ENCODE measurements at places on chromosomes 16 and 17.

DNA sequence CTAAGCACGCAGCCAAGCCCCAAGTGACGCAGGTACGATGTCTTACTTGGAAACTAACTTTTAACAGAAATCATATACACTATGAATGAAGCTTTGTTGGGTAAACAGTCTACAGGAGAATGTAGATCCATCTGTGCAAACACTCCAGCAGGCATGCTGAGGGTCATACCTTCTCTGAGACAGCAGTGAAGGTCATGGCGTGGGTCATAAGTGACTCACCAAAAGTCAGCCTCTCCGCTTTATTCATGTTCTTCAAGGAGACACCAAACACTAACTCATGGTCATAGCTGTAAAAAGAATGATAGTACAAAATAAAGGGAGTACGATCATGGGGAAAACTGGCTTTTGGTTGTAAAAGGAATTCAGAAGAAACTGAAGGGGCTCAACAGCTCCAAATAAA lies 20.6 kb downstream of the BLMH start:
- no peak for DNase-seq

DNA sequence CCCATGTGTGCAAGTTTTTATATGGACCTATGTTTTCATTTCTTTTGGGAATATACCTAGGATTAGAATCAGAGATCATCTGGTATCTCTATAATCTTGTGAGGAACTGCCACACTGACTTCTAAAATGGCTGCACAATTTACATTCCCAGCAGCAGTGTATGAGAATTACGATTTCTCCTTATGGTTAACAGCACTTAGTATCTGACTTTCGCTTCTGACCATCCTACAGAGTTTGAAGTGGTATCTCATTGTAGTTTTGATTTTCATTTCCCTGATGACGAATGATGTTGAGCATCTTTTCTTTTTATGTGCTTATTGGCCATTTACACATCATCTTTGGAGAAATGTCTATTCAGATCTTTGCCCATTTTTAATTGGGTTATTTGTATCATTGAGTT lies 10.0 kb downstream of the C16orf96 start:
- DNase-seq: no peak

GRCh38 chr16:48547530-48547929 lies 62.5 kb downstream of the N4BP1 start:
- no peak for DNase-seq

GRCh38 chr16:22979038-22979437 lies 165.1 kb downstream of the HS3ST2 start:
- no peak for DNase-seq

DNA sequence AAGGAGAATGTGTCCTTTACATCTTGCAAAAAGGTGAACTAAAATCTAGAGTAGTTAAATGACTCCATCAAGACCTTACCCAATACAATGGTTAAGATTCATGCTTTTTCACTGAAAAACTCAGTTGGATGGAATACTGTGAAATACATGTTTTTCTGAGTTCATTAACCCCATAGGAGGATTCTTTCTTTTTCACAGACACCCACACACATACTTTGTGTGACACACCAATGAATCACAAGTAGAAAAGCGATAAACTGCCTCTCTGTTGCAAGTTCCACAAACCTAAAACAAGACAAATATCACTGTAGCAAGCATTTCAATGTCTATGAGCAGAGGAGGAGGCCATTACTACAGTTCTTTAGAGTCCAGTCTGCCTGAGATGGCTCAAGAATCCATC lies 258.8 kb upstream of the CDH5 start:
- no peak for DNase-seq

DNA sequence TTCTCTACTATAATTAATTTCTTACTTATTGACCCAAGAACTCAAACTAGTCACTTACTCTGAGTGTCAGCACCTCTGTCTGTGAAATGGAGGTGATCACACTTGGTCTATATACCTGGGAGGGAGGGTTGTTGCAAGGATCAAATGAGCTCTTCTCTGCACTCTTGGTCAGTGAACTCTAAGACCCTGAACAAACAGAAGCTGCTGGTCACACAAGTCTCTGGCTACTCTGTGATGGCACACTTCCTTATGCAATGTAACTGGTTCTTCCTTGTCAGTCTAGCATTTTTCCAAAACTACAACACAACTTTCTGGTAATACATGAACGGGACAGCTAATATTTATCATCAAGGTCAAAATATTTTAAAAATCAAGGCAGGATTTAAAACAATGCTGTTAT lies 40.7 kb downstream of the GNA13 start:
- no peak for DNase-seq

GRCh38 chr17:80646328-80646727 lies 101.7 kb downstream of the RPTOR start:
- no peak for DNase-seq

DNA sequence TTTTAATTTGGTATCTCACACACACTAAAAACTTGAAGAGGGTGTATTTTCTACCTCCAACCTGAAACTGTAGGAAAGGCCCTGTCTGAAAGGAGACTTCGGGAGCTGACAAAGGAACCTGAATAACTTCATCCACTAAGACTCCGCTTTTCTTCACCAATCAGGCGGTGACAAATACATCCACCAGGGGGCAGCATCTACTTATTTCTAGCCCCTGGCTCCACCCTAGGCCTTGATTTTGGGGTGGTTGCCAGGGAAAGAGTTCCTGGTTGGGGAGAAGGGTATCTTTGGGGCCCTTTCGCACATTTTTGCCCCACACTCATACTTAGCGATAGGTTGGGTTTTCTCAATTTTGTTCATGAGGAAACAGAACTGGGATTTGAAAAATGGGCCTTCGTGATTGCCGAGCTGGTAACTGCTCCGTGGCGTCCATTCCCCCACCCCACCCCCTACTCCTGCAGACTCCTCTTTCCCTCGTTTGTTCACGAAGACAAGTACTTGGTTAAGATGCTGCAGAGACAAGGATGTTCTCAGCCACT lies 4.8 kb upstream of the ARL4D start:
- DNase-seq: peak; percentile 88

GRCh38 chr17:4444782-4445473 lies 11.2 kb downstream of the SPNS3 start:
- no peak for DNase-seq

DNA sequence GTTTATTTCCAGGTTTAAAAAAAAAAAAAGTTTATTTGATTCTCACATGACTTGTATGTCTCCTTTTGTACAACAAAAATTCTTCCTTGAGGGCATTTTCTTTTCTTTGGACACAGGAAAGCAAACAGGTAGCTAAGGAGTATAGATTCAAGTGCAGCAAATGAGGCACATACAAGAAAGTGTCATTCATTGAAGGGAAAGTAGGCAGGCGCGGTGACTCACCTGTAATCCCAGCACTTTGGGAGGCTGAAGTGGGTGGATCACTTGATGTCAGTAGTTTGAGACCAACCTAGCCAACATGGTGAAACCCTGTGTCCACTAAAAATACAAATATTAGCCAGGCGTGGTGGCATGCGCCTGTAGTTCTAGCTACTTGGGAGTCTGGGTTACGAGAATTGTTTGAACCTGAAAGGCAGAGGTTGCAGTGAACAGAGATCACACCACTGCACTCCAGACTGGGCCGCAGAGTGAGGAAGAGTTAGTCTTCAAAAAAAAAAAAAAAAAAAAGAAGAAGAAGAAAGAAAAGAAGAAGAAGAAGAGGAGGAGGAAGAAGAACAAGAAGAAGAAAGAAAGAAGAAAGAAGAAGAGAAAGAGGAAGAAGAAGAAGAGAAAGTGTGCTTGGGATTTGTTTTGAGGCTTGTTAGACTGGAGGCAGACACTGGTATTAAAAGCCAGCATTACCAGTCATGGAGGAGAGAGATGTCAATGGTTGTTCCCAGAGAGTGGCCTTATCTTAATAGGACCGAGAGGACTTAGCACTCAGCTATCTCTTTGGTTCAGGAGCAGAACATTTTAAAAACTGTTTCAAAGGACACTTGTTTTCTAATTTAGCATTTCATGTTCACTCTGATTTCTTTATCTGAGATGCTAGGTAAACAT lies 19.7 kb downstream of the GINS3 start:
- no peak for DNase-seq

- no peak for DNase-seq
Observed at GRCh38 chr17:63358111-63358839, 87.8 kb downstream of the CYB561 start.

DNA sequence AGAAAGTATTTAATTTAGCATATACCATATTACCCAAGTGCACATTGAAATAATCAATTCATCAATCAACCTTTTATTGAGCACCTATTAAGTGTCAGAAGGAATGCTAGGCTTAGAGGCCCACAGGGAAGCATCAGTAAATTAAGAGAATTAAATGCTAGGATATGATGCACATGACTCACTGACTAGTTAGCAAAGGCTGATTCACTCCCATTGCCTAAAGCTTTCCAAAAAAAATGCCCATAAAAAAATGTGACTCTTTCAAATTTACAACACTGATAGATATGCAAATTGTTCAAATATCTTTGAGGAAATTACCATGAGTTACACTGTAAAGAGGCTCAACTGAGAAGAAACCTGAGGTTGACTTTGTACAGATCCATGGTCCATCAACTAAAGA lies 883.3 kb downstream of the CDH11 start:
- DNase-seq: no peak

DNA sequence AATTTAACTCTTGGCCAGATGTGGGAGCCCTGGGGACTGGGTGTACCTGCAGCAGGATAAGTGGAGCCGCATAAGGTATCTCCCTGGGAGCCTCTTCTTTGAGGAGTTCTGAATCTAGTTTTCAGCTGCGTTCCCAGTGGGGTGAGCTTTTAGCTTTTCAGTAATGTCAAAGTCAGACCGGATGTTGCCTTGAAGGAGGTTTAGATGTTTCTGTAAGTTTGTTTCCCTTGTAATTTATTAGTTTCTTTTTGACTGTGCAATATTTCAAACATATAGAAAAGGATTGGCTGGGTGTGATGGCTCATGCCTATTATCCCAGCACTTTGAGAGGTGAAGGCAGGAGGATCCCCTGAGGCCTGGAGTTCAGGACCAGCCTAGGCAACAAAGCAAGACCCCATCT lies 98.6 kb upstream of the EEF2KMT start:
- no peak for DNase-seq

DNA sequence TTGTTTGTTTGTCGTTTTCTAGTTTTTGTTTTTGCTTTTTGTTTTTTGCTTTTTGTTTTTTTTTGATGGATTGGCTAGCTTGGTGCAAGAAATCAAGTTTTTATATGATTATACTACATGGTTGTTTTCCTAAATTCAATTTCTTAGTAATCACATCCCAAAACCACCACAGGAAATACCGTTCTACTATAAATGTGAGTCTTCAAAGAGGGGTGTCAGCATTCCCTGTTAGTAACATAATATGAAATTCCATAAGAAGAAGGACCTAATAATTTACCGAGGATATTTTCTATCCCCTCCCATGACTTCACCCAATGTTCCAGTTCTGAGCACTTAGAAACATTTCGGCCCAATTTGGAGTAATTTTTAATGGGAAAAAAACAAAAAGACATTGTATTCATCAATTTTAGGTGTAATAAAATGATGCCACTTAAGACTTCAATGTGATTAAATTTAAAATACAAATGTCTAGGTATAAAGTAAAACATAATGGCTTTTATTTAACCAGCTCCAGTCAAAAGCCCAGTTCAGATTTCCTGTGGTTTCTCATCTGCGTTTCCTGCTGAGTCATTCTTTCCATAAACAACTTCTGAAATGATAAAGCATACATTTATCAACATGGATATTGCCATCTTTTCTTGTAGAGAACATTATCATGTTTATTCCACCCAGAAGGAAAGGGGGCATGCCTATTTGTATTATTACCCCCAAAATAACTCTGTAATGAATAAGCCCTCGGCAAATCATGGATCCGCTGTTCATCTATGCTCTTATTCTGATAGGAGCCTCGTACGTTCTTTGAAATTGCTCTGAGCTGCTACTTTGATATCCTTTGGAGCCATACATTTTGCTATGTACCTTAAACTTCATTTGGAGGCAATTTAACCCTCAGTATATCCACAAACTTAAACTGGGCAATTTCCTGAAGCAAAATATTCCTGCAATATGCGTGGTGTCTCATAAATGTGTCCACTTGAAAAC lies 28.1 kb downstream of the HSBP1 start:
- DNase-seq: no peak

- DNase-seq: no peak
Observed at GRCh38 chr17:19000531-19001325, 3.8 kb downstream of the FAM83G start.

GRCh38 chr16:74448990-74449389 lies 27.7 kb upstream of the CLEC18B start:
- no peak for DNase-seq

DNA sequence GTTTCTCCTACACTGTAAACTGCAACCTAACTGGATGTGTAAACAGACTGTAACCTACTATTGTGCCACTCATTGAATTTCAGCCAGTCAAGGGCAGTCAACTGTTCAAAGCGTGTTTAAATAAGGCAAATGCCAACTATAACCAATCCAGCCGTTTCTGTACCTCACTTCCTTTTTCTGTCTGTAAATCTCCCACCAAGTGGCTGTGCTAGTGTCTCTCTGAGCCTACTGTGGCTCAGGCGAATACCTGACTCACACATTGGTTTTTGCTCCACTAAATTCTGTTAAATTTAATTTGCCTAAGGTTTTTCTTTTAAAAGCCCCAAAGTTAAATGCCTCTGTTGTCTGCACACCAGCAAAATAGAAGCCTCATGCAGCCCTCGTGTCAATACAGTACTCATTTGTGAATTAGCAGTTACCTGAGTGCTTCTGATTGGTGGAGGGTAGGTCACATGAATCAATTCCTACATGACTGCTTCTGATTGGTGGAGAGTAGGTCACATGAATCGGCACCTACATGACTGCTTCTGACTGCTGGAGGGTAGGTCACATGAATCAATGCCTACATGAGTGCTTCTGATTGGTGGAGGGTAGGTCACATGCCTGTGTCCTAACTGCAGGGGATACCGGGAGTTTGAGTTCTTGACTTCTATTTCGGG lies 31.1 kb upstream of the CCR7 start:
- no peak for DNase-seq

DNA sequence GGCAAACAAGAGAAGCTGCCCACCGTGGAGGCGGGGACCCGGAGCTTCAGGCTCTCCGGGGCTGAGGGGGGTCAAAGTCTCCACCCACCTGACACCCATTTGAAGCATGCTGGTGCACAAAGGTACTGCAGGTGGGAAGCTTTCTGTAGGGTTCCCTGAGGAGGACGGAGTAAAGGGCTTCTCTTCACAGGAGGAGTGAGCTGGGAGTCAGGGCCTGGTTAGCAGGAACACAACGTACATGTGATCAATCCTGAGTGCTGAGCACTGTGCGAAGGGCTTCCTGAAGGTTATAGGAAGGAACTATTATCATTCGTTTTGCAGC lies 252.9 kb upstream of the RPL38 start:
- no peak for DNase-seq

All from spleen (tissue), 13 donors.